ENCODE measurements at places on chromosomes 16 and 17. TPM values are rescaled to one million over a fixed set of nuclear protein-coding genes. Genes with fewer than 3 reads are reported as not detected.

DNA sequence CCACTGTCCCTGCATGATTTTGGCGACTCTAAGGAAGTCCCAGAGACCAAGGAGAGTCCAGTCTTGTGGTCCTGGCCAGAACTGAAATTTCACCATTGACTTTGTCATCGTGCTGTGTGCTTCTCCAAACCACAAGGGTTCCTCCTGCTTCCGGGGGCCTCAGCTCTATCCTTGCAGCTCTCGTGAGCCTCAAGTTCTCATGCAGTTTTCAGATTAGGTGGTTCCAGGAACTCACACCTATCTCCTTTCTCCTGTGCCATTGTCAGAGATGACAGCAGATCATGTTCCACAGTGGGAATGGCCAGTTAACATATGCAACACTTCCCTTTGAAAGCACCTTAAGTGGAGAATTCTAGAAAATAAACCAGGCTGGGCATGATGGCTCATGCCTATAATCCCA, 97.9 kb upstream of the CRHR1 start:
- DNase-seq: no peak

- no peak for DNase-seq
Observed at GRCh38 chr17:11999696-12000095, 2.4 kb upstream of the ZNF18 start.

DNA sequence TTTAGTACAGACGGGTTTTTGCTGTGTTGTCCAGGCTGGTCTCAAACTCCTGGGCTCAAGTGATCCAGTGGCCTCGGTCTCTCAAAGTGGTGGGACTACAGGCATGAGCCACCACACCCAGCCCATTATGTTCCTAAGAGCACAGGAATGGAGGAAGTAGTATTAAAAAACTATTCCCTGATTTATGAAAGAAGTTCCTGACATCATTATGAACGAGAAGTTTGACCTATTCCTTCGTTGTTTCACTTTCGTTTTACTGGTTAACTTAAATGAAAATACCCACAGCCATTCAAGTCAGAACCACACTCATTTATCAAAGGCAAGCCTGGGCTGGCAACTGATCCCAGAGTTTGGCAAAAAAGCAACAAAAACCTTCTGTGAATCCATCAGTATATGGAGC, 13.5 kb upstream of the CBX4 start:
- no peak for DNase-seq

- DNase-seq: no peak
Observed at GRCh38 chr16:55552621-55553020, 13.9 kb upstream of the CAPNS2 start.

DNA sequence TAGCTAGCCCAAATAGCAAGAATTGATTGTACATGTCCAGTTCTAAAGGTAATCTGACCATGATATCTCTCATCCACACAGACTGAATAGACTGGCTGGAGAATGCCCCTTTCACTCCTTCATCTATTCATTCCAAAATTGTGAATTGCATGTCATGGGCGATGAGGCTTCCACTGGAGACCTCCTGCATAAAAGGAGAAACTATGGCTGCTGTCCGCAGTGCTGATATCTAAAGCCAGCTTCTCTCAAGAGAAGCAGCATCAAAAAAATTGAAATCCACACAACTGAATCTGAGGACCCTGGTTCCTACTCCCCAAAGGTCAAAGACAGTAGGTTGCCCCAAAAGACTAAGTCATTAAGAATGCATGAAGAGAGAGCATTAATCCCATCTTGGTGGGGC, 7.9 kb upstream of the SCNN1G start:
- DNase-seq: no peak

ARL16 gene
- 11.9 TPM for total RNA-seq
